Right forelimb (tissue), 1 donor: ENCODE measurements at places on chromosomes 12 and 14.

- DNase-seq: no peak
Measured at GRCh38 chr14:70919774-70920173, 12.5 kb downstream of the PCNX1 start.

- DNase-seq: no peak
Measured at GRCh38 chr14:54353694-54354093, 43.1 kb upstream of the CDKN3 start.

GRCh38 chr12:3218228-3219171 is 141.3 kb downstream of the TSPAN9 start:
- peak; percentile 72 for DNase-seq

DNA sequence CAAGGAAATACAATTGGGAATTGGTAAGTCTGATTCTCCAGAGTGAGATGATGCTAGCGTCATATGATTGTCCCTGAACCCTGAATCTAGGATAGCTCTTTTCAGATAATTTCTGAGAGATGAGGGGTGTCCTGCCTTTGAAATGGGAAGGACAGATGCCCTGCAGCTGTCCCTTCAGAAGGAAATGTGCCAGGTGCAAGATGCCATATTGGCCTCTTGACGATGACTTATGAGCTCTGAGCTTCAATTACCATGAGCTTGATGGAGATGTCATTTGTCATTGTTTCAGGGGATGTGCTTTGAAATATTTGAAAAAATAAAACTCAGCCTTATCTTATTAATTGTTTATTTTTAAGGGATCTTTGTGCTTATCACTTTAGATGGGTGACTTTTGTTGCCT is 185.1 kb downstream of the DACT1 start:
- no peak for DNase-seq

DNA sequence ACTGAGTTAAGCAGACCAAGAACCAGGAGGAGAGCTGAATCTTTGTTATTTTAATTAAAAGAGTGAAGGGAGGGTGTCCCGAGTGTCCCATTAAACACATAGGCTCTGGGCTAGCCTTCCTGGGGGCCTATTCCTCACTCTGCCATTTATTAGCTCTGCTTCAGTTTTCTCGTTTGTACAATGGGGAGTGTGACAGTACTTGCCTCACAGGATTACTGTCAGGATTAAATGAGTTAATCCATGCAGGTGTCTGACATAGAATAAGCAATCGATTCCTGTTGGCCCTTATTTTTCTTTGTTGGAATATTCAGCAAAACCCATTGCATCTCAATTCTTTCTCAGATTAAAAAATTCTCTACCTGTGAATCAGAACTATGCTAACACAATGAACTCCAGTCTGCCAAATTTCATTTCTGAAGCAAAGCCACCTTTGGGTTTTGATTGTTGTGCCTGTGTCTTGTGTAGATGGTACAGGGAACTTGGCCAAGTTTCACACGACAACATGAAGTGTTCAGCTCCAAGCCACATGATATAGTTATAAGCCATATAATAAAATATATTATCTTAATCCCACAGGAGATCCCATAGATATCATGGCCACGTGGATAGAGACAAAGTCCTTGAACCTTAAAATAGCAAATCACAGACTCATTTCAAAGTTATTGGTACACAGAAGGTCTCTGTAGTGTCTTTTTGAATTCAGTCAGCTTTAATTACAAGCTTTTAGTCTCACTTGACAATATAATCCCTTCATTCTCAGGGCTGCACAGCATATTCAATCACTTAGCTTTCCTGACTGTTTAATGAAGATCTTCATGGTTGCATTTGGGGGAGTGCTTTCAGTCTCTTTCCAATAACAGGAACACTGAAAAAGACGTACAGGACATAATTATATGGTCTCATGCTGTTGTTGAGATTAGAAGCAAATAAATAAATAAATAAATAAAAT is 34.4 kb upstream of the CRY1 start:
- DNase-seq: no peak

- no peak for DNase-seq
Measured at GRCh38 chr14:78674820-78675219, 504.6 kb downstream of the NRXN3 start.
